ENCODE measurements at places on chromosomes 7 and 10.

- no peaks in the 10 kb centered on the region for H3K36me3 ChIP-seq
- DNase-seq = no peak
- no peaks in the 10 kb centered on the region for H3K27me3 ChIP-seq
- H3K4me3 ChIP-seq = no peak overlapping the region
- H3K4me1 ChIP-seq = no peaks in the 10 kb centered on the region
- no peak overlapping the region for H3K27ac ChIP-seq
Observed at GRCh38 chr7:106927536-106927935, 62.5 kb downstream of the PIK3CG start.

DNA sequence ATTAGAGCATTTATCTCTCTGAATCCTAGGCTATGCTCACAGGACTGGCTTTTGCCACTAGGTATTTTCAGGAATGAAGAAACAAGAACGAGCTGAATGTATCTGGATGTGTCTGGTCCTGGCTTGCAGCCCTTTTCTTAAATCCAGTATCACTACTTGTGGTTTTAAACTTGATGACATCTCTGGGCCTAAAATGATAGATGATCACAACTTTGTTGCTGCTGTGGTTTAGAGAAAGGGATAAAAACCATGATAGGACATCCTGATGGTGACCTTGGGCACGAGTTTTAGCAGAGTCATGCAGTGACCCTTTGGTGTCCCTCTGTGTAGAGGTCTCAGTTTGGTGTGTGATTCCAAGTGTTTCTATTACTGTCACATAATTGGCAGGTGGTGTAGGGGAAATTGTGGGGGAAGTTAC is 31.7 kb upstream of the SEMA3C start:
- H3K4me1 ChIP-seq = no peaks in the 10 kb centered on the region
- no peaks in the 10 kb centered on the region for H3K27me3 ChIP-seq
- H3K36me3 ChIP-seq = no peaks in the 10 kb centered on the region

DNA sequence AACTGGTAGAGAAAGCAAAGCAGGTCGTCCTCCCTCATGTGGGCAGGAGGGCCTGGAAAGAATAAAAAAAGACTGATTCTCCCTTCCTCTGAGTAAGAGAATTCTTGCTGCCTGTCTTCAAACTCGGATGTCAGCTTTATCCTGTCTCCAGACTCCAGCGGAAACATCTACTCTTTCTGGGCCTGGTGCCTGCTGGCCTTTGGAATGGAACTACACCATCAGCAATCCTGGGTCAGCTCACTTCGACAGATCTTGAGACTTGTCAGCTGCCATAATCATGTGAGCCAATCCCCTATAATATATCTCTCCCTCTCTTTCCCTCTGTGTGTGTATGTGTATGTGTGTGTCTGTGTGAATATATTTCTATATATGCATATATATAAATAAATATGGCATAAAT is 411.0 kb upstream of the DPP6 start:
- no peaks in the 10 kb centered on the region for H3K36me3 ChIP-seq
- no peak overlapping the region for H3K27ac ChIP-seq
- DNase-seq = no peak
- H3K4me1 ChIP-seq = no peaks in the 10 kb centered on the region
- H3K4me3 ChIP-seq = no peak overlapping the region

GRCh38 chr10:90960355-90960814 is 39.5 kb upstream of the ANKRD1 start:
- no peak overlapping the region for H3K4me3 ChIP-seq
- H3K4me1 ChIP-seq = no peaks in the 10 kb centered on the region
- H3K27ac ChIP-seq = no peak overlapping the region
- no peaks in the 10 kb centered on the region for H3K36me3 ChIP-seq

GRCh38 chr10:44262551-44263251 is 122.2 kb downstream of the CXCL12 start:
- H3K36me3 ChIP-seq = no peaks in the 10 kb centered on the region
- no peaks in the 10 kb centered on the region for H3K4me1 ChIP-seq
- no peak overlapping the region for H3K27ac ChIP-seq
- no peaks in the 10 kb centered on the region for H3K27me3 ChIP-seq
- no peak for DNase-seq

- no peak for DNase-seq
- peaks cover 25% of the 10 kb centered on the region for H3K4me1 ChIP-seq
- H3K27ac ChIP-seq = no peak overlapping the region
- no peak overlapping the region for H3K4me3 ChIP-seq
- H3K27me3 ChIP-seq = no peaks in the 10 kb centered on the region
Observed at GRCh38 chr10:84176351-84176750, 2.8 kb downstream of the GPR15LG start.

GRCh38 chr7:31067491-31067890 is 15.4 kb downstream of the ADCYAP1R1 start:
- no peaks in the 10 kb centered on the region for H3K27me3 ChIP-seq
- no peak overlapping the region for H3K4me3 ChIP-seq
- peak; percentile 7 for DNase-seq
- H3K36me3 ChIP-seq = no peaks in the 10 kb centered on the region
- H3K27ac ChIP-seq = no peak overlapping the region

- no peak for DNase-seq
- H3K27ac ChIP-seq = no peak overlapping the region
- H3K36me3 ChIP-seq = no peaks in the 10 kb centered on the region
- H3K27me3 ChIP-seq = no peaks in the 10 kb centered on the region
Observed at GRCh38 chr7:98807068-98808048, 62.5 kb downstream of the TMEM130 start.

DNA sequence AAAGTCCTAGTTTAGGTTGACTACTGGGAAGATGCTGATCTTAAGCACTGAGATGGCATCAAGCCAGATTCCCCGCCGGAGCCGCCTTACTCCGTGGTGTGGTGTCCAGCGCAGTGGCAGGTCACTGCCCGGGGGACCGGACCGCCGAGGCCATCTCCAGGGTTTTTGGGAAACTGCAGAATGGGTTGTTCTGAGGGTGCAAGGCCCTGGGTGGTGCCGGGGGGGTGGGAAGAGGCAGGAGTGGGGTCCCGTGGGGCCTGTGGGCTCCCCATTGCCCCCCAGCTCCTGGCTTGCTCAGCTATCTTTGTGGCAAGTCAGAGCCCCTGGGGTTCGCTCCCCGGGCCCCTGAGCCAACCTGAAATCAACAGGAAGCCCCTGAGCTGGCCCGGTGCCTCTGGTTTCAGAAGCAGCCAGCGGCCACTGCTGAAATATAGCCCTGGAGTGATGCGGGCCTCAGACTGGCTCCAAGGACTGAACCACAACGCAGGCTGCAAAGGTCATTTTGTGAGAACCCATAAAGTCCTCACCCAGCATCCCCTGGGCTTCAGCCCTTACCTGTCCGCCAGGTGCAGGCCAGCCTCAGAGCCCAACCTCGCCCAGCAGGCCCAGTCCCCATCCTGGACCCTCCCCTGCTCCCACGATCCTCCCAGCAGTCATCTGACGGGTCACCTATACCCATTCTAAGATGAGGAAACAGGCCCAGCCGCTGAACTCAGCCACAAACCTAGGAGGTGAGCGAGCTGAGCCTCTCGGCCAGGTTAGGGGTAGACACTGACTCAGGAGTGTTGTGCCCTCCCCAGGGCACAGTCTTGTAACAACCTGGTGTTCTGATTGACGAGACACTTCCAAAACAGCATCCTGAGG is 102.7 kb downstream of the PDGFA start:
- H3K4me1 ChIP-seq = no peaks in the 10 kb centered on the region
- H3K27me3 ChIP-seq = no peaks in the 10 kb centered on the region
- H3K27ac ChIP-seq = no peak overlapping the region
- H3K36me3 ChIP-seq = no peaks in the 10 kb centered on the region

DNA sequence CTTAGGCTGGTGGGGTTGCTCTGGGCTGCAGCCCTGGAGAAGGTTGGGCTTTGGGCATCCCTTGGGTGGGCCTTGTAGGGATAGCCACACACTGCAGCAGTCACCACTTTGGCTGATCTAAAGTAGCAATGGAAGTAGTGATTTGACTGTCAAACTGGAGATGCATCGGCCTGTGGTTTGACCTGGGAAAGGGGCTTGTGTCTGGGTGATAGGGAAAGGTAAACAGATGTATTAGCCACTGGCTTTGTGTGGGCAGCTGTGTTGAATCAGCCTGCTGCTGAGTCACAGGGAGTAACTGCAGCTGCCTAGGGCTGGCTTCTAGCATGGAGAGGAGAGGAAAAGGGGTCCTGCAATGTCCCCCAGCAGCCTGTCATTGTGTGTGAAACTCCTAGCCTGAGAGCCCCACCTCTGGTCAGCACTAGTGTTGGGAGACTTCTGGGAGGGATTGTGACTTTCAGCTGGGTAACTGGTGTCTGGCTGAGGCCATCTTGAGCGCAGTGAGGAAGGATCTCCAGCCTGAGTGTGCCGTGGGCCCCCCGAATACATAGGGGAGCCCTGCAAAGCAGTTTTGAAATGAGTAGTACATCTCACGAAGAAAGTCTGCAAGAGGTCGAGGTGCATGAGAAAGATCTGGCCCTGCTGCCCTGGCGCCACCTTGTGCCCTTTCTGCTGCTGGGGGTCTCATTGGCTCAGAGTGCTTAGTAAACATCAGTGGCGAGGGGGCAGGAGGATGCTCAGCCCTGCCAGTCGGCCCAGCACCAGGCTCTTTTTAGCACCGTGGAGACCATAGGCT is 117.3 kb downstream of the FANK1 start:
- peaks cover 17% of the 10 kb centered on the region for H3K4me1 ChIP-seq
- no peak for DNase-seq
- no peak overlapping the region for H3K4me3 ChIP-seq
- no peaks in the 10 kb centered on the region for H3K27me3 ChIP-seq
- H3K36me3 ChIP-seq = no peaks in the 10 kb centered on the region

DNA sequence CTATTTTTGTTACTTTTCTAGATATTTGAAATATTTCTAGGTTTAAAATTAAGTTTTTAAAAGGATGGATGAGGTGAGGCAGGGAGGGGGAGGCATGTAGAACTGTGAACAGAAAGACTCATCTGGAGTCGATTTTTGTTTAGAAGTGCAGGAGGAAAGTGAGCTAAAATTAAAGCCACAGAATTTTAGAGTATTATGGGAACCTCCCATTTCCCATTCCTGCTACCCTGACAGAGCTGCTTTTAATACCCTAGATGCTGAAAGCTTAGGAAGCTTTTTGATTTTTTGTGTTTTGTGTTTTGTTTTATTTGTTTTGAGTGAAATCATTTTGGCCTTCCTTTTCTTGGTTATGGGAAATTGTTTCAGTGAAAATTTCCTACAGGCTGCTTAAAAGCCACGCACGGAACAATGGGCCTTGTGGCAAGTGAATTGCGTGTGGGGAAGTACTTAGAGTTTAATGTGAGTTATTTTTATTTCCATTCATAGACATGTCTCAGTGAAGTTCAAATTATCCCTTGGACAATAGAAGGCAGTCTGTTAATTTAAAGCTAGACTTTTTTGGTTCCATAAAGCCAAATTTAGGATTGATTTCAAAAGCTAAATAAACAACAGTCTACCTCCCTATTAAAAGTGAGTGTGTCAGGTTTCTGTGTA is 102.0 kb upstream of the HDAC9 start:
- H3K27me3 ChIP-seq = no peaks in the 10 kb centered on the region
- DNase-seq = no peak
- H3K27ac ChIP-seq = no peak overlapping the region
- peaks cover 4% of the 10 kb centered on the region for H3K4me1 ChIP-seq
- H3K4me3 ChIP-seq = no peak overlapping the region
- no peaks in the 10 kb centered on the region for H3K36me3 ChIP-seq

- H3K4me3 ChIP-seq = no peak overlapping the region
- H3K4me1 ChIP-seq = no peaks in the 10 kb centered on the region
- H3K27ac ChIP-seq = no peak overlapping the region
- no peaks in the 10 kb centered on the region for H3K27me3 ChIP-seq
- DNase-seq = no peak
Observed at GRCh38 chr10:15420858-15421257, 49.8 kb upstream of the FAM171A1 start.

GRCh38 chr10:95793401-95794045 is 37.6 kb downstream of the ENTPD1 start:
- no peaks in the 10 kb centered on the region for H3K4me1 ChIP-seq
- H3K27ac ChIP-seq = no peak overlapping the region
- no peaks in the 10 kb centered on the region for H3K36me3 ChIP-seq
- no peak overlapping the region for H3K4me3 ChIP-seq

DNA sequence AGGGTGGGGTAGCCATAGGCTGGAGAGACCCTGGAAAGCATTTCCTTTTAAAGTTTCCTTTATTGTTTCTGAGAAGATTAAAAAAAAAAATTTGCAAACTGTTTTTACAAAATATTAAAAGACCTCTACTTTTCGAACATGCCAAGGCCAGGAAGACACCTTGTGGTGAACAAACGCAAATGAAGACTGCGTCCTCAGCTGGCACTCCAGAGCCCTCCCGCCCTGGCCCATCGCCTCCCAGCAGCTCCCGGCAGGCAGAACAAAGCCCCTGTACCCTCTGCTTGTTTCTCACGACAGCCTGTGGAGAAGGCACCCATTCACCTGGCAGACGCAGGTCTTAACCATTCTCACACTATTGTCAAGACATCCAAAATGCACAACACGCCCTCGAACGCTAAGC is 56.4 kb downstream of the ESYT2 start:
- no peak overlapping the region for H3K4me3 ChIP-seq
- no peaks in the 10 kb centered on the region for H3K27me3 ChIP-seq
- no peaks in the 10 kb centered on the region for H3K4me1 ChIP-seq
- DNase-seq = no peak

- H3K27ac ChIP-seq = no peak overlapping the region
- DNase-seq = no peak
- H3K4me3 ChIP-seq = no peak overlapping the region
- H3K36me3 ChIP-seq = no peaks in the 10 kb centered on the region
- H3K4me1 ChIP-seq = peaks cover 14% of the 10 kb centered on the region
Observed at GRCh38 chr10:70890917-70891431, 2.6 kb upstream of the PCBD1 start.

GRCh38 chr7:141585592-141586510 is 34.6 kb downstream of the AGK start:
- H3K27me3 ChIP-seq = no peaks in the 10 kb centered on the region
- H3K4me3 ChIP-seq = no peak overlapping the region
- DNase-seq = no peak
- peaks cover 4% of the 10 kb centered on the region for H3K36me3 ChIP-seq
- peaks cover 34% of the 10 kb centered on the region for H3K4me1 ChIP-seq

DNA sequence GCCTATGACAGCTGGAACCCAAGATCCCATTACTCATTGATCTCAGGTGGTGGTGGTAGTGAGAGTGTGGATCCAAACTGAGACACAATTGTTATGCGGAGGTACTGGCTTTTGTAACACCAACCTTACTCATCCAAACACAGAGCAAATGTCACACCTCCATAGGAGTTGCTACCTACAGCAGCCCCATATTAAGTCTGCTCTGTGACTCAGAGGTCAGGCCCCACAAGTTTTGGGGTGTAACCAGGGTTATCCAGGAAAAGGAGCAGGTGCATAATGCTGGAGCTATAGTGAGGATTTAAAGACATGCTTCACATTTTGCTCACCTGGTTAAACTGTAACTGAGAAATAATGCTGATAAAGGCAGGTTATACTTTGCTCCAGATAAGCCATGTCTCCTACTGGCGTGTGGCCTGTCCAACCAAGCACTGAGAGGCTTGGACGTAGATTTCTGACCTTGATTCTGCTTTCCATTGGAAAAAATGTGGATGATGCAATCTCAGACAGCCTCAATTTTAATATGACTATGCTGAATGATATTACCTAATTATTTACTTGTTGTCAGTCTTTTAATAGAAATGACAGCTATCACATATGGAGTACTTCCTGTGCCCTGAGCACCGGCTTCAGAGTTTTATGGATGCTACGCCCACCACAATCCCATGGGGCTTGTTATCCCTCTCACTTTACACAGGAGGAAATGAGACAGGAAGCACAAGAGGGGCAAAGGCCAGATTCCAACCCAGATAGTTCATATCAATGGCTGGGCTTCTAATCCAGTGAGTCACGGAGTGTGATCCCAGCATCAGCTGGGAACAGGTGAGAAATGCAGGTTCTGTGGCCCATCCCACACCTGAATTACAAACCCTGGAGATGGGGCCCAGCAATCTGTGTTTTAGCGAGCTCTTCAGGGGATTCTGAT is 181.3 kb downstream of the CHN2 start:
- no peaks in the 10 kb centered on the region for H3K36me3 ChIP-seq
- no peak overlapping the region for H3K4me3 ChIP-seq
- peak overlapping the region; percentile 17 for H3K27ac ChIP-seq
- H3K4me1 ChIP-seq = peaks cover 16% of the 10 kb centered on the region
- no peaks in the 10 kb centered on the region for H3K27me3 ChIP-seq
